Omental fat pad (tissue), 4 donors: ENCODE measurements at places on chromosomes 11 and 22.
A peak's percentile ranks its signal among the peaks of the same experiment; 100 is the strongest.

DNA sequence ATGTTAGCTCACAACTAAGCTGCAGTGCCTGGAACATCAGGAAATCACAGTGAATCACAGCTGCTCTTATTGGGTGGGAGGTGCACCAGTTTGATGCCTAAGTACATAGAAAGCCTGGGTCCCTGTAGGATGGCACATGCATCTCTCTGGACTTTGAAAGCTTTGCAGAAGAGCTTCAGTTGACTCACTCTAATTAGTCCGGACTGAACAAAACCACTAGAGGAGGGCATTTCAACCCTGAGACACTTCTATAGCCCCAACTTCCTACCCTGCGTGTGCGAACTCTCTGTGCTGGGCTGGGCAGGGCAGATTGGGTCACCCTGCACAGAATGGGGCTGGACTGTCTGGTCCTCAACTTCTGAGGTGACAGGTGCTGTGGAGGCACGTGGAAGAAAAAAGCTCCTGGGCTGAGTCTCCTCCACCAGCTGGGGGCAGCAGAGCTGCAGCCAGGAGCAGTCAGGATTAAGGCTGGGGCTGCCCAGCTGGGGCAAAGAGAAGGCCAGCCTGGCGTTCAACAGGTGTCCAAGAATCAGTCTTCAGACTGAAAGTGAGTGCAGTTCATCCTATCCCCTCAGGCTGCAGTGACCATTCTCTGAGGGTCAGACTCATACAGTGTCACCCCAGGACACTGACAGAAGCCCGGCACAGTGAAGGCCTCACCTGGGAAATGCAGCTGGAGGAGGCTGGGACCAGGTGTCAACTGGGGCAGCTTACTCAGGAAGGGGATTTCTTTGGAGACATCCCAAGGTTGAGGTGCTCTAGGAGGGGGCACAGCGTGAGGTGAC lies 22.1 kb downstream of the GGTLC2 start:
- DNase-seq, result no peak

DNA sequence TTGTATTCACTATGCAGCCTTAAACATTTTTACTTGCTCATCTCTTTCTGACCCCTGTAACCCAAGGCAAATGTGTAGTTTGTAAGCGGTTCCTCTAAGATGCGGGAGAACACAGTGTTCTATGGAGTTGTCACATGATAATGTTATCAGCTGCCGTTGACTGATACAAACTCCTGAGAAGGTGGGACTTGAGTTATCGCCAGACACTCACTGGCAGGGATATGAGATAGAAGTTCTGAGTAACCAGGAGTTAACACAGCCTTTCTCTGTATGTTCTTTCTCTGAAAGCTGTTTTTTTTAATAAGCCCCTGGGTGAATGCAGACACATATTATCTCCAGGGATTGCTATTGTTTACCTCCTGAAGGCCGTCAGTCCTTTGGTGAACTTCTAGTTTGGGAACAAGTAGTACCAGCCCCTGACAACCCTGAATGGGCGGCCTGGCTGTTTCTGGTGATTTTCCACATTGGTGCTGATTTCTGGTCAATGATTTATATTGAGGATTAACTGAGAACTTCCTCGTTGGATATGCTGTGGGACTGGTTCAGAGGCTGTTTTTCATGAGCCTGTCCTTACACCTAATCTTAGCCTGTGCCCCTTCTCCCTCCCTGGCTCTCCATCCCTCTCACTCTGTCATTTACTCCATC lies 155.3 kb upstream of the RASSF10 start:
- DNase-seq, result no peak

DNA sequence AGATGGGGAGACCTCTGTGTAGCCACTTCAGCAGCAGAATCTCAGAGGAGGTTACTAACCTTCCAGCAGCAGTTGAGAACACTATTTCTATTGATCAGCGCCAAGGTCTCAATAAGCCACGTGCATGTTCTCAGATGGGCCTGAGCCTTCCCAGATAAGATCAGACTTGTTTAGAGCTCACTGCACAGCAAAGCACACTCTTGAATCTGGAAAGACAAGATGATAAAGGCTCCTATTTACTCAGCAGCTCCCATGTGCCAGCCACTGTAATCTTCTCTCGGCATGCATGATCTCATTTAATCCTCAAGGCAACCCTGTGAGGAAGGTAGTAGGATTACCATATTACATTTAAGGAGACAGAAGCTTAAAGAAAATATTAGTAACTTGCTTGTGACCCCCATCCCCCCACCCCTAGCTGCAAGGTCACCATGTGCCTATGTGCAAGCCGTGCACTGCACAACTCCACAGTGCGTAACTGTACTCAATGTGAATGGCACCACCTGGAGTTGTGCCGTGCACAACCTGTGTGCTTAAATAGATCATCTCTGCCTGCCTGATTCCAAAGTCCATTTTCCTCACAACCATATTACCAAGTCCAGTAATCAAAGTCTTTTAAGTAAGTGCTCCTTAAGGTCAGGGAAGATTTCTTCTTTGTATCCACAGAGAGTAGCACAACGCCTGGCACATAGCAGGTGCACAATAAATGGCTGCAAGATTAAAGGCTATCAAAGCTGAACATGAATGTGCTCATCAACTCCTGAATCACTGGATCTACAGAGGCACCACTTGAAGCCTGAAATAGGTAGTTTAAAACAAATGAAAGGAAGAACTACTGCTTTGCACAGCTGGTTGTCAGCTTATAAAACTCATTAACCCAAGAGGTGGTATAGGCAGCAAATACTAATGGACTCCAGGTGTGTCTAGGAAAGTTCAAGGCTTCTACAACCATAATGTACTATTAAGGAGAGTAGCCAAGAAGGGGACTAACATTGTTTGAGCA lies 293.8 kb downstream of the BUD13 start:
- DNase-seq, result no peak

DNA sequence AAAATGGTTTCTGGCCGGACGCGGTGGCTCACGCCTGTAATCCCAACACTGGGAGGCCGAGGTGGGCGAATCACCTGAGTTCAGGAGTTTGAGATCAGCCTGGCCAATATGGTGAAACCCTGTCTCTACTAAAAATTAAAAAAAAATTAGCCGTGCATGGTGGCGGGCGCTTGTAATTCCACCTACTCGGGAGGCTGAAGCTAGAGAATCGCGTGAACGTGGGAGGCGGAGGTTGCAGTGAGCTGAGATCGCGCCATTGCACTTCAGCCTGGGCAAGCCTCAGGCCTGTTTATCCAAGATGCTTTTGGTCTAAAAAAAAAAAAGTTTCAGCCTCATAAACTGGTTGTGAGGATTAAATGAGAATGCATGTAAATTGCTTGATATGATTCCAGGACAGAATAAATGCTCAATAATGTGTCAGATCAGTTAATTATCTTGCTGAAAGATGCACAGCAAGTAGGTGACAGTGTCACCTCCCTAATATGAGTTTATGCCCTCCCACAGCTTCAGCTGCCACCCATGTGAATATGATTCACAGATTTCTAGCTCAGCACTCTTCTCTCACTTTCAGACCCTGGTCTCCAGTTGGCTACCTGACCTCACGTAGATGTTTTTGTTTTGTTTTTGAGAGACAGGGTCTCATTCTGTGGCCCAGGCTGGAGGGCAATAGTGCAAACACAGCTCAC lies 1.1 kb upstream of the ALG8 start:
- DNase-seq, result no peak

DNA sequence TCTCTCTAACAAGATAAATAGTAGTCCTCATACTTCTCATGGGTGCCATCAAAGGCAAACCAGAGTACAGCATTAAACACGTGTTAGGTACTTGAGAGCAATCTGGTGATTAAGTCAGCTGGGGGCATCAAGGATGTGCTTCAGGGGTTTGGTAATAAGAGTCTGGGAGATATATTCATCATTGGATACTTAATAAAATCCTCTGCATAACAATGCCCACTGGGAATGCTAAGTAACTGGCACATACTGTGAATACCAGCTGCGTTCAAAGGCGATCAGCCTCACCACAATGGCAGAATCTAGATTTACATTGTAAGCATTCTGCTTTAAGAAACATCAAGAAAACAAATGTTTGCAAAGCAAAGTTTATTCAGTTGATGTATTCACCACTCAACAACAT lies 268.6 kb upstream of the PITPNB start:
- no peak for DNase-seq

- DNase-seq, result no peak
These were observed 5.0 kb downstream of the SLC1A2 start for GRCh38 chr11:35414311-35414710.

DNA sequence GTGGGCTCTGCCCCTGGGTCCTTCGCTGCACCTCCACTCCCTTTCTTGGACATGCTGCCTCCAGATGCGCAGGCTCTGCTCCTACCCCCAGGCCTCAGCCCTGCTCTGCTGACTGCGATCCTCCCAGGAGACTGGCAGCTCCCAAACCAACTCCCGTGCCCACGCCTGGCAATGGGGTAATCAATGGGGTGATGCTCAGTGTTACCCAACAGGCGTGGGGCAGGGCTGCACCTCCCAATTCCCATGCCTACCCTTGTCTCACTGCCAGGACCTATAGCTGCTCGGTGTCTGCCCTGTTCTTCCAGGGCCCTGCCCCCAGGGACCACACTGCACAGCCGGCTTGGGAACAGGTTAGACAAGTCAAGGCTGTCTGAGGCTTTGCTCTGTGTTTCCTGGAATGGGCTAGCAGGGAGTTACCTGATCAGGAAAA lies at the start of gene ALDH3B2:
Gene ALDH3B2 (minus strand): TSS at position 182 of the 430 bp plus-strand sequence. CDS start 7,688 bp downstream, outside the sequence.
- DNase-seq, result no peak

DNA sequence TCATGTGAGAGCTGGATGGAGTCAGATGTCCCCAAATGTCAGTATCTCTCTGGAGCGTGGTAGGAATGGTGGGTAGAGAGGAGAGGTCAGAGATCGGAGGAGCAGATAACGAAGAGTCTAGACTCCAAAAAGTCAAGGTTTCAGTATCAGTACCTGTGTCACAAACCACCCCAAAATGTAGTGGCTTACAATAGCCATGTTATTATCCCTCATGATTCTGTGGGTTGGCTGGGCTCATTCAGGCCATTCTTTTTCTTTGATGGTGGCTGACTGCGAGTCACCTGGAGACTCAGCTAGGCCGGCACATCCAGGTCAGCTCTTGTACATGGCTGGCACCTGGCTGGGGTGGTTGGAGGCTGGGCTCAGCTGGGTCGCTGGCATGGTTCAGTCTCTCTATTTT lies 7.3 kb upstream of the SSTR3 start:
- no peak for DNase-seq

DNA sequence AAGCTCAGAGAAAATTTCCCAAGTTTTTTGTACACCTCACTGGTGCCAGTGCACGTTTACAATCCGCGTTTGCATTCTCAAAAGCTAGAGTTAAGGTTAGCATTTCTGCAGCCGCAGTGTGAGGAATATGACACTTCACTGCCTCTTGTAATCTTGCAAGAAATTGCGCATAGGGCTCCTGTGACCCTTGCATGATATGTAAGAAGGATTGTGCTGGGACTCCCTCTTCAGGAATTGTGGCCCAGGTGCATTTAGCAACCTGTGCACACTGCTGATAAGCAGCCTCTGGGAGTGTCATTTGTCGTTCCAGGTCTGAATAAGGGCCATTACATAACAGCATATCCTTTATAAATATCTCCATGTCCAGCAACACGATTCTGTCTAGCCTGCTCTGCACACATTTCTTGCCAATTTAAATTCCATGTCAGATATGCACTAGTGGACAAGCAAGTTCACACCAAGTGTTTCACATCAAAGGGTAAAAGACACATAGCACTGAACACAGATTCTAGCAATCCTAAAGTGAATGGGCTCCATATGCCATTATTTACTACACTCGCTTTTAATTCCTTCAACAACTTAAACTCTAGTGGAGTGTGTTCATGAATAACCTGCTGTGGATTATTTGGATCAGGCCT lies 69.2 kb upstream of the INCENP start:
- no peak for DNase-seq

DNA sequence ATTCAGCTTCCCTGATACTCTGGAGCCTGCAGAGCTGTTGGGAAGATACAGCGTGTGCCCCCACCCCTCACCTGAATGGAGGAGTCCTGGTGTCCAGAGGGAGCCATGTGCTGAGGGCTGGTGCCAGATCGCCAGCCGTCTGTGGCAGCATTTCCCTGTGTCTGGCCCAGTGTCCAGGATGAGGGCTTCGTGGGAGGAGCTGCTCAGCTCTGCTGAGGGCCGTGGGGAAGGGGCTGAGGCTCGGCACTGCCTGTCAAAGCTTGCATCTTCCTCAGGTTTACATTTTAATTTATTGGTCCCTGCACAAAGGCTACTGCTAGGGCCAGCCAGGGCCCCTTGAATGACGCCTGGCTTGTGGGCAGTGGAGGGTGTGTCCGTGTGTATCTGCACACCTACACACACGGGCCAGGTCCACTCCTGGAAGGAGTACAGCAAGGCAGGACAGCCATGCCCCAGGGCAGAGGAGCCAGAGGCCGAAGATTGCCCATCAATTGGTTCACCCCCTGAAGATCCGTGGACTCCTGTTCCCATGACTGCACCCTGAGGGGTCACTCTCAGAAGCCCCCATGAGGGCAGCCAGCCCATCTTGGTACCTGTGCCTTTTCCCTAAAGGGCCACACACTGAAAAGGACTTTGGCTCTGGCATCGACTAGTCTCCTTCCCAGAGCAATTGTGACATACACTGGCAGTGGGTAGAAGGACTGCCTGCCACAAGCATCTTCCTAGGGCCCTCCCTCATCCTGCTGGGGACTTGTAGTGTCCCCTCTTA lies 107.7 kb upstream of the PARVA start:
- no peak for DNase-seq

DNA sequence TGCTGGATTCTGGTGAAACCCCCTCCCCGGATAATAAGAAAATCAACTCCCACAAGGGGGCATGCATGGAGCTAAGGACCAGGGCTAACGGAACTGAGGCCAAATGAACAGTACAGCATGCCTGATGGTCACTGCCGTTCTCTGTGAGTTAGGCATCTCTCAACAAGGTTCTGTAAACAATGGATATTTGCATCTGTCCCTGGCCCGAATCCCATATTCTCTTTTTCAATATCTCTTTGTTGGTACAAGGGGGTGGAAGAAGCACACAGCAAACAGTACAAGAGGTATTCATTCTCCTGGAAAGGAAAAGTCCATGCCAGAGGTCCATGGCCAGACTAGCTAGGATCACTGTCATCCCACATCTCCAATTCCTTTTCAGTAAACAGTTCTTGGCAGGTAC lies 32.2 kb upstream of the APOA1 start:
- no peak for DNase-seq

- no peak for DNase-seq
These were observed 88.8 kb downstream of the ABTB2 start for GRCh38 chr11:34268906-34269430.

GRCh38 chr11:117817368-117818040 lies 7.0 kb downstream of the FXYD2 start:
- peak; percentile 84 for DNase-seq

- DNase-seq, result no peak
These were observed 27.9 kb downstream of the EXPH5 start for GRCh38 chr11:108565653-108566052.

GRCh38 chr11:12152321-12152720 lies 41.9 kb downstream of the MICAL2 start:
- no peak for DNase-seq

DNA sequence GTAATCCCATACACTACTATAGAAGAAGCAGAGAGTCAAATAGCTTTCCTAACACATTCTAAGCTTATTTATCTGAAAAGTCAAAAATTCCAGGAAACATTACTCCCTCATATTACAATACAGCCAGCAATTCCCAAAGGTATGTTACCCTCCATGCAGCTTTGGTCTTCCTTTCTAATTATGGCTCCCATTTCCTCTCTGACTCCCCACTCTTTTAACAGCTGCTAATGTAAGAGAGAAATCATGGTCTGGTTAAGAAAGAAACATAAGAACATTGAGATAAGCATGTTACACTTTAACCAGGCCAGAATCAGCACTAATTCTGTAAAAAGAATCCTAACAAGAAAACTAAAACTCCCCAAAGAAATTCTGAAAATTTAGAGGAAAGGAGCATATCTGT lies 6.8 kb downstream of the PPP2R1B start:
- DNase-seq, result no peak

- DNase-seq, result no peak
These were observed 57.4 kb downstream of the BCL2L13 start for GRCh38 chr22:17695986-17696385.
